ENCODE measurements at places on chromosomes 2 and 18.

DNA sequence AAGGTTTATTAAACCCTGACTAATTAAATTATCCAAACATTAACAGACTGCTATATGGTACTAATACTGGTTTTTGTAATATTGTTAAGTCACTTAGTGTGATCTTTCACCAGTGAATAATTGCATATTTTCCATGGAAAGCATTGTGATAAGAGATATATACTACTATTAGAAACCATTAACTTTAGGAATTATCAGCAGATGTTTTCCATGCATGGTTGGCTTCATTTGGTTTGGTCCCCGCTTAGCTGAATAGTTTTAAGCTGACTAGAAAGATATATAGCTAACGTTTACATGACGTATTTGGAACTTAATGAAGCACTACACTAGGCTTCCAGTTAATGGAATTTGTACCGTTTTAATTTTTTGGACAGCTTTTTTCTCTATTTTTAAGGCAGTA lies 37.9 kb downstream of the LCLAT1 start:
- no peak for DNase-seq

DNA sequence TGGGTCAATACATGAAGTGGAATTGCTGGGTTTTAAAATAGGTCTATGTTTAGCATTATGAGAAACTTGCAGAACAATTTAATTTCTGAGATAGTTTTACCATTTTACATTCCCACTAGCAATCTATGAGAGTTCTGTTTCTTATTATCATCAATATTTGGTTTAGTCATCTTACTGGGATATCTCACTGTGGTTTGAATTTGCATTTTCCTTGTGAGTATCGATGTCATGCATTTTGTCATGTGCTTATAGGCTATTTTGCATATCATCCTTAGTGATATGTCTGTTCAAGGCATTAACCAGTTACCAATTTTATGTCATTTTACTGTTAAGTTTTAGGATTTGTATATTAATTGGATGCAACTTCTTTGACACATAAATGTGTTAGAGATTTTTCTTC lies 204.4 kb downstream of the MCFD2 start:
- no peak for DNase-seq

DNA sequence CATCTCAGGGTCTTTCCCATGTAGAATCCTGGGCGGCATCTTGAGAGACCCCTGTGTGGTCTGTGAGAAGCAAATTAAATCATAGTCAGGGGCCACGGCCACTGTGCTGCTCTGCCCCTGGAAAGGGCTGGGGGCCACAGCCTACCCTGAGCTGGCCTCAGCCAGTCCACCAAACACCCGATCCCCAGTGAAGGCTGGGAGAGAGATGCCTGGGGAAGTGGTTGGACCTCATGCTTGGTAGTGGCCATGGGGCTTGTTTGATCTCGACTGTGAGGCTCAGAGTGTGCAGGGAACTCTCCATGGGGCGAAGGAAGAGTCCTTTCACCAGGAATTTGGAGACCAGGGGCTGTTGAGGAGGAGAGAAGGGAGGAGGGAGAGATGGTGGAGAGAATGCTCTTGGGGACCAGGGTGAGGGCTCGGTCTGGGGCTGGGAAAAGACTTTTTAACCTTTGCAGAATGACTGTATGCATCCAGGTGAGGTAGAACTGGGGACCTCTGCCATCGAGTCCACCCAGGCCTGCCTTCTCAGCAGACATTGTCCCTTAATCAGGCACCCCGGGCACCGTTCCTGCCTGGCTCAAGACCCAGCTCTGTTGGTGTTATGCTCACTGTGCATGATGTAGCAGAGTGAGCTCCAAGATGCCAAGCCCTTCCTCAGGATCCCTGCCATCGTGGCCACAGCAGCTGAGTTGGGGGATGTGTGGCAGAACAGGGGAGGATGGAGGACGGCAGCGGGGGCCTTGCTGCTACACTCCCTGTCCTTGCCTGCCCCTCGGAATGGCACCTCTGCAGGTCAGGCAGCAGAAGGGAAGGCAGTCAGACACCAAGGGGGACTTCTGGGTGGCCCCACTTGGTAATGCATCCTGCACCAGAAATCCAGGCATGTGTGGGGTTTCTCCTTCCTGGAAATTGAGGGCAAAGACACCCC lies 249.9 kb downstream of the DYSF start:
- DNase-seq: no peak

DNA sequence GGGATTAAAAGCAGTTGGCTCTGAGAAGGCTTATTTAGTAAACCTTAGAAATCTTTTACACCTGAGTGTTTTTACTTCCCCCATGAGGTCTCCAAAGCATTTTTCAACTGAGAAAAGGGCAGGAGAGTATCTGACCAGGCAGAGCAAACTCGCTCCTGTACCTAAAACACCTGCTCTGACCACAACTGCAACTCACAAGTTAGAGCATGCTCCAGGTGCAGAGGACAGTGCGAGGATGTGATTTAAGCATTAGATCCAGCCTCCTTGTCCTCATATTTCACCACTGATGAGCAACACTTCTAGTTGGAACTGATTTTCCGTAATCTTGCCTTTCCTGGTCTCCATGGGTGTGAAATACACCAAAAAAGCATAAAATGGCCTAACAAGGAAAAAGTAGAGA lies 34.5 kb upstream of the TBC1D8 start:
- no peak for DNase-seq

- DNase-seq: peak; percentile 79
Measured at GRCh38 chr2:137947728-137948336, 16.4 kb upstream of the HNMT start.

DNA sequence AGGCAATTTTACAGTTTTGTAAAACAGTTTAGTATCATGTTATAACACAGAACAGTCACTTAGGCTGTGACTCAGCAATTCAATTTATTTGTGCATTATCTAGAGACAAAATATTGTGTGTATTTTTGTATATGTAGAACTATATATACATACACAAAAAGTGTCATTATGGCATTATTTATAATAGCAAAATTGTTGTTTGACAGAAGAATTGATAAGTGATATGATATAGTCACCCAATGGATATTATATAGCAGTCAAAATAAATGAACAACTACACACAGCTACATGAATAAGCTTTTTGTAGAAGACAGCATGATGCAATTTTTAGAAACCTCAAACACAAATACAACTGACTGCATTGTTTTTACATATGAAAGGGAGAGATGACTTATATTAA lies 334.0 kb downstream of the TRIB2 start:
- no peak for DNase-seq

DNA sequence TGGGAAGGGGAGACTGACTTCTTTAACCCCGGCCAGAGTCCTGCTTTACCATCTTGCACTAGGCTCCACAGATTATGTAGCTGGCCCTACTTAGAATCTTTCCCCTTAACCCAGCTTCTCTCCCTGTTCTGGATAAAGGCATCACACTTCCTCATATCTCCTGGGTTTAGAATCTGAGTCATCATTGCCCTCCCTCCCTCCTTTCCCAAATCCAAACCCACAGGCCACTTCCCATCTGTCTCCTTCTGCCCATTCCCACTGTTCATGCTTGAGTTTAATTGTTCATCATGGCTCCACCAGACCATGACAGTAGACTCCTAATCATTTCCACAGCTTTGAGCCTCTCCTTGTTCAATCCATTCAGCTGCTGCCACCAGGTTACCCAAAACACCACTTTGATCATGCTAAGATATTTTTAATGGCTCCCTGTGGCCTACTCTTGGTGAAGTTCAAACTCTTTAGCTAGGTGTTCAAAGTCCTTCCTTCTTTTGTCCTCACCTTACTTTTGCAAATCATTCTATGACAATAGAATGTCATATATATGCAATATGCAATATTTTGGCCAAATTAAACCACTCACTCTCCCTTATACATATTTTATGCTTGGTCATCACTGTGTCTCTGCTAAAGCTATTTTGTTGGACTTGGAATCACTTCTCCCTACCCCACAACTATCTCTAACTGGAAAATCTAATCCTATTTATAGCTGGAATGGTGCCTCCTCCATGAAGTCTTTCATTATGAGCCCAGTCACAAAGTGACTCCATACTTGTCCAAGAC lies 5.5 kb downstream of the PDE11A start:
- no peak for DNase-seq

DNA sequence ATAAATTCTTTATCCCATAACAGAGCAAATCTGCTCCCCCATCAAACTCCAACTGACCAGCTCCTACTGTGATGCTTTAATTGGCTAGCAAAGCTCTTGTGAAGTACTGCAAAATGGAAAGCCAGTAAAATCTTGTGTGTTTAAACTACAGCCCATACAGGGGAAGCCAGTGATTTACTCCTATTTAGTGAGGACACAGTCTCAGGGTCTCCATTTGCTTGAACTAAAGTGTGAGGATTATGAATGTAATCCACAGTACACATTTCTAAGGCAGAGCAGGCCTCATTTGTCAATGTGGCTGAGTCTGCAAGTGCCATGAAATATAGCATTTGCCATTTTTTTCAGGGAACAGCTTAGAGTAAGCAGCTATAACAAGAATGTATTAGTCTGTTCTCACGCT lies 259.3 kb downstream of the PIEZO2 start:
- DNase-seq: no peak

DNA sequence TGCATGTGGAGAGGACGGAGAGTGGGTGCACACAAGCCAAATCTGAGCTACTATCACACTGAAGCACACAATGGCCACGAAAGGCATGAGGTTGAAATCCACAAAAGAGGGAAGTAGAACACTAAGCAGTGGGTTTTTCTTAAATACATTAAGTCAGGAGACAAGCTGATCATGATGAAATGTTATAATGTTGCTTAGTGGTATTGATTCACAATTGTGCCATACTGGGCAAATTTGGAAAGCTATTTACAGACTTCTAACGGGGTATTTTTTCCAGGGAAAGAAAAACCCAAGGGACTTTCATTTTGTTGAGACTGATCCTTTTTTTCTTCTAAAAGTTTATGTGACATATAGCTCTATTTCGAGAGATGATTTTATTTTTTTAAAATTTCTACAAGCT lies 100.8 kb upstream of the CNGA3 start:
- no peak for DNase-seq

DNA sequence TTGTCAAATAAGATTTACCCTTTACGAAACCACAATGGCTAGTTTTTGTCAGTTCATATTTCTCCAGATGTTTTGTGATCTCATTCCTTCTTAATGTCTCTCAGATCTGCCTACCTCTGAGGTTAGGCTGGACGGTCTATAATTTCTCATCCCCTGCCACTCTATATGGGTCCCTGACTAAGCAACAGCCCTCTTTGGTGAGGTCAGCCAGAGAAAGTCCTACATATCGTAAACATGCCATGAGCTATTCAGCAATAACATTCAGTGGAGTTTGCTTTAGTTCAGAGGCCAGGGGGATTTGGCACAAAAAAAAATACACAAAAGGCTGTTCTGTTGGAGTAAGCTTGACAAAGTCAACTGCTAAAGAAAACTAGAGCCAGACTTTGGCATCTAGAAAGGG lies 192.1 kb upstream of the NCKAP5 start:
- DNase-seq: no peak

GRCh38 chr2:36146765-36147164 lies 208.8 kb upstream of the CRIM1 start:
- no peak for DNase-seq

DNA sequence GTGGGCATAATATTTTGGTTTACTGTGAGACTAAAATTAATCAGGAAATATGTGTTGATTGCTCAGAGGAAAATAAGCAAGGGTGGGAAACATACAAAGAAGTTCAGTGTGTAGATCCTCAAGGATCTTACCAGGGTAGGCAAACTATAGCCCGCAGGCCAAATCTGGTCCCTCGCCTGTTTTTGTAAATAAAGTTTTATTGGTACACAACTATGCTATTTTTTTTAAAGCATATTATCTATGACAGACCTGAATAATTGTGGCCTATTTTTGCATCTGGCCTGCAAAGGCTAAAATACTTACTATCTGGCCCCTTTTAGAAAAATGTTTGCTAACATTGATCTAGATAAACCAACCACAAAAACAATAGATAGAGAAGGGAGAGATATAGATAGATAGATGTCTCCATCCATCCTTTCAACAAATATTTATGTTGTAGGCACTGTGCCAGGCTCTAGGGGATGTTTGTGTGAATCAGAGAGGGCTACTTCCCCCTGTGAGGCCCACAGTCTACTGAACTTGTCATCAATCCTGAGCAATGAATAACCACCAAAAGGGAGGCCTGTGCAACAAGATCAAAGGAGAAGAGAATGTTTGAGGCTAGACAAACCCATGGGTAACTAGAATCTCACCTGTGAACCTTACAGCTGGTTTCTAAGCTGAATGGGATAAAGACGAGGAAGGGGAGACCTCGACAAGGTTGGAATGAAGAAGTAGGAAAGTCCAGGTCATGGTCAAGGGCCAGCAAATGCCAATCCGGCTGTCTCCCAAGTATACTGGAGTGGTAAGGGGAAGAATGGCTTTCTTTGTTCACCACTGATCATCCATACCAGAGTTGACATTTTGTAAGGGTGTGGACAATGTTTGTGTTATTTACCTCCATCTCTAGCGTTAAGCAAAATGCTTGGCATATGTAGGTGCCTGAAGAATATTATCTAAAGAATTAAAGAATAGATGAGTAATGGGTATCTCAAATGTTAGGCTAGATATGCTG lies 23.6 kb downstream of the ALPK2 start:
- peak; percentile 99 for DNase-seq

- DNase-seq: no peak
Measured at GRCh38 chr18:26479065-26479680, 69.2 kb downstream of the KCTD1 start.
